ENCODE measurements at places on chromosomes 5 and 9.

GRCh38 chr5:1190837-1191239 is 10.6 kb upstream of the SLC6A19 start:
- no peak for DNase-seq

DNA sequence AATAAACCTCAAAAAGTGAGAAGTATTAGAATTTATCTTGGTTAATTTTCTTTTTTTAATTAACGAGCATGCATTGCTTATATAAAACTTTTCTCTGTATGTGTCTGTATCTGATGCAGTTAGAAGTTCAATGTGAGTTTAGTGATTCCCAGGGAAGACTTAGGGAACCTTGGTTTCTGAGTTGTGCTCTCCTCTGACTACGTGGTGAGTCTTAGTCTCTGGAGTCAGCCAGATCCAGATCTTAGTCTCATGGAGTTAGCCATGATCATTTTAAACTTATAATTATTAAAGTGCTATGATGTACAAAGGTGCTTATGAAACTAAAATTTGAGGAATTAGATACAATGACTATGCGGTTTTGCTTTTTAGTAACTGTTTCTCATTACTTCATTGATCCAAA is 285.3 kb upstream of the DMRT1 start:
- no peak for DNase-seq

DNA sequence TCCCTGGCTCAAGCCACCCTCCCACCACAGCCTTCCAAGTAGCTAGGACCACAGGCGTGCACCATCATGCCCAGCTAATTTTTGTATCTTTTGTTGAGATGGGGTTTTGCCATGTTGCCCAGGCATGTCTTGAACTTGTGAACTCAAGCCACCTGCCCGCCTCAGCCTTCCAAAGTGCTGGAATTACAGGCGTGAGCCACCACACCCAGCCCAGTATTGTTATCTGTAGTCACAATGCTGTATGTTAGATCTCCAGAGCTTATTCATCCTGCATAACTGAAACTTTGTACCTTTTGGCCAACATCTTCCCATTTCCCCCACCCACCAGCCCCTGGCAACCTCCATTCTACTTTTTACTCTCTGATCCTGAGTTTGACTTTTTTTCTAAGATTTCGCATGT is 37.5 kb downstream of the CREBRF start:
- DNase-seq = no peak

DNA sequence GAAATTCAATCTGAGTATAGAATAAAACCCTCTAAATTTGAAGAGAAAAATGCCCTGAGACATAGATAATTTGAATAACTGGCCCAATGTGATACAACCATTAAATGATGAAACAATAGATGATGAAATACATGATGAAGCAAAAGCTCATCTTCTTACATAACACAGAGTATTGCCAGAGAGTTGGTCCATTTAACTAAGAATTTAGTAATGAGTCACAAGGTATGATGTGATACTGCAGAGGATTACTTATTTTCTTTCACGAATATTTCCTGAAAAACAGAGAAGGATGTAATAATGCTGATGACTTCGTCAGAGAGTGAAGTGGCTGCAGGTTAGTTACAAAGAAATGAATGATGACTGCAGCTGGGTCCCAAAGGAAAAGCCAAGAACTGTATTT is 379.3 kb downstream of the CDH12 start:
- no peak for DNase-seq

DNA sequence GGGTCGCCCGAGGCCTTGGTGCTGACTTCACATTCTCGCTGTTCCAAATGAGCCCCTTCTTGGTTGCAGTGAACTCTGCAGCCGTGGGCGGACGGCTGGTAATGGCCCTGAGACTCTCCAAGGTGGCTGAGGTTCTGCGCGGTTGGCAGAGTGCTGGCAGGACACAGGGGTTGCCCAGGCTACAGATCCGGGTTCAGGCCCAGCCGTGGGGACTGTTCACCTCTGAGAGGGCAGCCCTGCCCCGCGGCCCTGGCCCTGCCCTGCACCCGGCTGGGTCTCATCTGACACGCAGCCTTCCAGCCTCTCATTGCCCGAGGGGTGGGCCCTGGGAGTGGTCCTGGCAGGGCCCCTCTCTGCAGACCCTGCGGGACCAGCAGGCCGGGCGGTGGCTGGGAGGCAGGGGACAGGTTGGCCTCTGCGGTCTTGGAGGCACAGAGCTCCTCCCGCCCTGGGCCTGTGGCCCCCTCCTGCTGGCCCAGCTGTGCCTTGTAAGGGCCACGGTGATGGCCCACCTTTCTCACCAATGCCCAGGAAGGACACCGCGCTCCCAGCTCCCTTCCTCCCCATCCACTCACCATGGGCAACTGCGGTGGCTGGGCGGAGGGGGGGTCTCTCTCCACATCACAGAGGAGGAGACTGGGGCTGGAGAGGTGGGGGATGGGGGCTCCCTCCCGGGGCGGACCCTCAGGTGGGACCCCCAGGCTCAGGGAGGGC is 51.6 kb downstream of the AHRR start:
- no peak for DNase-seq

DNA sequence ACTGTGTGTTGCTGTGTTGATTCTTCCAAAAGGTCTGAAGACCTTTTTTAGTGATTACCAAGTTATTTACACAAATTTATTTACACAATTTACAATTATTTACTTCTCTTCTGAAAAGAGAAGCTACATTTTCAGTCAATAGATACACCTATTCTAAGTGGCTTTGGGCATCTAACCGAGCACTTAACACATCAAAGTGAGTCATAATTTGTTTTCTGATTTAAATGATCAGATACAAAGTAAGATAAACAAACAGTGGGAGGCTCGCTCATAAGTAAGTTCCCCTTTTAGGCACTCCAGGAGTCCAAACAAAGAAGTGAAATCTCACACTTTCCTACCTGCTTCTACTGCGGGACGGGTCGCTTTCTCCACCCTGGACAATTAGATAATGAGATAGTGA is 90.2 kb downstream of the APBA1 start:
- DNase-seq = no peak

DNA sequence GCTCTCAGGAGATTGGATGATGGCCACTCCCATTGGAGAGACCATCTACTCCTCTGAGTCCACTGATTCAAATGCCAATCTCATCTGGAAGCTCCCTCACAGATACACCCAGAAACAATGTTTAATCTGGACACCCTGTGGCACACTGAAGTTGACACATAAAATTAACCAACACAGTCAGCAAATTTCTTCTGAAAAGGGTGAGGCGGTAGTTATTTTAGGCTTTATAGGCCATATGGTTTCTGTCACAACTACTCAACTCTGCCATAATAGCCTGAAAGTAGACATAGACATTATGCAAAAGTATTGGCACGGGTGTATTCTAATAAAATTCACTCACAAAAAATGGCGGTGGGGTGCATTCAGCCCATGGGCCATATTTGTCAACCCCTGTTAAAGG is 244.5 kb upstream of the VLDLR start:
- no peak for DNase-seq

DNA sequence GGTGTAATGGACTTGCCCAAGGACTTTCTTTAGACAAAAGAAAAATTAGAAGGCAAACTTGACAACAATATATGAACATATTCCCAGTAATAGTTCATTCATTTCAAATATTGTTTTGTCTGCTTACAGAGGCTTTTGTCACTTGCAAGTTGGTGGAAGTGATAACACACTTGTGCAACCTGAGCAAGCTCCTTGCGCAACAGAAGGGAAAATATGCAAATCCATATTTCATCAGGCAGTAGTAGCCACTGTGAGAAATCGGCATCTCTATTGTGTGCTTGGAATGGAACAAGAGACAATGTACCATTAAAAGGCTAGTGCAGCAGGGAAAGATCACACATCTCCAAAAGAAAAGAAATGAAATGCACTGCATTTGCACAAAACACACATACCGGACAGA is 125.3 kb upstream of the RASEF start:
- DNase-seq = no peak

Data from AG20443 (cell line).